ENCODE measurements at places on chromosomes 12 and 14.

DNA sequence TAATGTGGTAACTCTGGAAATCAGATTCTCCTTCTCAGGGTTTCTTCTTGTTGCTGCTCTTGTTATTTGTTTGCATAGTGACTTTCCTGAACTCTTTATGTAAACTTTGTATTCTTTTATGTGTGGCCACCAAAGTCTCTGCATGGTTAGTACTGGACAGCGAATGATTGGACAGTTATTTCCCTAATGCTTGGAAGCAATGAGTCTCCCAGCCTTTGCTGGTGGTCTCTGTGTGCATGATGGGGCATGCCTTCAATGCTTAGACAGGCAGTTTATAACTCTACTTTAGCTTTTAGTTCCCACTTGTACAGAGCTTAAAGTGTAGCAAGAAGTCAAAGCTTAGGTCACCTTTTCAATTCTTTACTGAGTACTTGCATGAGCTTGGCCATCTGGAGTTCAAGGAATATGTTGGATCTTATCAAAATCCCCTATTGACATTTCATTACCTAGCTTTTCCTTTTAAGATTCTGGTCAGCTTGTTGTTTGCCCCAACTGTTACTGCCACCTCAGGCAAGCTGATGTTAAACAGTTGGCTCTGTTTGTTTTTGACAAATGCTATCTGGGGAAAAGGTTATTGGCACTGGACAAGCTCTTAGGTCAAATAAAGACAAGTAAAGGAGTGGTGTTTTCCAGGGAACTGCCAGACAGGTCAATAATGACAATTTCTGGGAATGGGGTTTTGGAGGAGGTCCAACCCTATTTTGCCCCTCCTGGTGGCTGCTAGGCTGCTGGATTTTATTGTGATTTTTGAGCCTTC is 12.3 kb downstream of the CCDC91 start:
- DNase-seq: no peak

- DNase-seq: no peak
Measured at GRCh38 chr12:124542021-124542949, 25.1 kb downstream of the NCOR2 start.

DNA sequence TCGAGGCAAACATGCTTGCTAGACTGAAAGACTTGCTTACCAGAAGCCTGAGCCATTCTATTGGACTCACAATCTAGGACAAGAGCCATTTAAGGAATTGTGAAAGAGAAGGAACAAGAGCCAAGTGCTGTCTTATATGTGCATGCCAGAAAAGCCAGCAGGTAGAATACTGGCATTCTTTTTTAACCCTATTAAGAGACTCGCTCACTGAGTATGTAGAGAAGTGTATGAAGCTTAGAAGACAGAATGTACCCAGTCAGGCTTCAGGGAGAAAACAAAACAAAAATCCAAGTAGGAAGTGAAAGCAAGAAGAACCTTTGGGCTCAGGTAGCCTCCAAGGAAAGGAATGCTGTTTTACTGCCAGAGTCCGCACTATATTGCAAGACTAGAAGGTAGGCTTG is 65.9 kb downstream of the DCAF5 start:
- no peak for DNase-seq

GRCh38 chr12:124399622-124400021 is 104.7 kb downstream of the RFLNA start:
- DNase-seq: no peak

DNA sequence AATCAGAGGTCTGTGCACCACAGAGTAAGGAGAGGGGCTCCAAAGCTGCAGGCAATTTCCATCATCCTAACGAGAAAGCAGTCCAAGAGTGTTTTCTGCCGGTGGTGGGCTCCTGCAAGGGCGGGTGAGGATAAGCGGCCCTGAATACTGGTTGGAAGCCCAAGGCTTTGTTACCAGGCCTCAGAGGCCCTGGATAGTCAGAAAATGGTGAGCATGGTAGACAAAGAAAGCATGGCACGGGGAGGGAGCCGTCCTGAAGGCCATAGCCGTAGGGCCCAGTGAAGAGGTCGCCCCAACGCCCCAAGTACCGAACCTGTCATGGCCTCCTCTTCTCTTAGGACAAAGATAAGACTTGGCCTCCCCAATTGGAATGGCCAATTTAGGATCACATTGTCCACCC is 306.6 kb upstream of the FKBP4 start:
- DNase-seq: no peak

- no peak for DNase-seq
Measured at GRCh38 chr14:64722842-64723447, 18.7 kb downstream of the PLEKHG3 start.

- no peak for DNase-seq
Measured at GRCh38 chr14:67940486-67941455, 121.2 kb downstream of the RAD51B start.

Measured in hematopoietic multipotent progenitor cell (in vitro differentiated cells).